ENCODE measurements at places on chromosomes 4 and X.

- no peak for DNase-seq
These were observed 216.2 kb upstream of the TECRL start for GRCh38 chr4:64625438-64625837.

DNA sequence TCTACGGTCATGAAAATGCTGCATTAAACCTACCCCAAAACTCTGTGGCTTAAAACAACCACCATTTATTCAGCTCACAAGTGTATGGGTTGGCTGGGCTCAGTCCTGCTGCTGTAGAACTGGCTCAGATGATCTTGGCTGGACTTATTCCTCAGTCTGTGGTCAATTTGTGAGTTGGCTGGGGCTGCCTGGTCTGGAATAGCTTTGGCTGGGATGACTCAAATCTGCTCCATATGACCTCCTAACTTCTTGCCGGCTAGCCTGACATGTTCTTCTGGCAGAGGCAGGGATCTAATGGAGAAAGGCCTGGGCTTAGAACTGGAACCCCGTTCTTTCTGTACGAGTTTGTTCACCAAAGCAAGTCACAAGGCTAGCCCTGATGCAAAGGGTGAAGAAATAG is 71.7 kb downstream of the CFAP299 start:
- DNase-seq = peak; percentile 64

DNA sequence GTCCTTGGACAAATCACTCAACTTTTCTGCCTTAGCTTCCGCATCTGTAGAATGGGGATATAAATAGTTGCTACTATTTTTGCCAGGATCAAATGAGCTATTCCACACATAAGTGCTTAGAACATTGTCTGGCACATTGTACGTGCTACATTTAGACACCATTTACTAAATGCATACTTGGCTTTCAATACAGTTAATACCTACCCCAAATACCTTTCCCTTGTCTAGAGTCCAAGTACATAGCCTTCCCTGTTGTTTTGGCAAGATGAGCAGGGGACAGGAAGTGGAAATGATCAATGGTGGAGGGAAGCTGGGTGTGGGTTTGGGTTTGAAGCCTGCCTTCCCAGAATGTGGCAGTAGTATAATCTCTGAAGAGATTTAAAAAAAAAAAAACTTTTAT is 82.0 kb downstream of the CHRDL1 start:
- no peak for DNase-seq

GRCh38 chr4:168998596-168998995 is 11.5 kb downstream of the CBR4 start:
- no peak for DNase-seq

GRCh38 chr4:188683571-188683970 is 544.3 kb downstream of the TRIML1 start:
- DNase-seq = no peak

DNA sequence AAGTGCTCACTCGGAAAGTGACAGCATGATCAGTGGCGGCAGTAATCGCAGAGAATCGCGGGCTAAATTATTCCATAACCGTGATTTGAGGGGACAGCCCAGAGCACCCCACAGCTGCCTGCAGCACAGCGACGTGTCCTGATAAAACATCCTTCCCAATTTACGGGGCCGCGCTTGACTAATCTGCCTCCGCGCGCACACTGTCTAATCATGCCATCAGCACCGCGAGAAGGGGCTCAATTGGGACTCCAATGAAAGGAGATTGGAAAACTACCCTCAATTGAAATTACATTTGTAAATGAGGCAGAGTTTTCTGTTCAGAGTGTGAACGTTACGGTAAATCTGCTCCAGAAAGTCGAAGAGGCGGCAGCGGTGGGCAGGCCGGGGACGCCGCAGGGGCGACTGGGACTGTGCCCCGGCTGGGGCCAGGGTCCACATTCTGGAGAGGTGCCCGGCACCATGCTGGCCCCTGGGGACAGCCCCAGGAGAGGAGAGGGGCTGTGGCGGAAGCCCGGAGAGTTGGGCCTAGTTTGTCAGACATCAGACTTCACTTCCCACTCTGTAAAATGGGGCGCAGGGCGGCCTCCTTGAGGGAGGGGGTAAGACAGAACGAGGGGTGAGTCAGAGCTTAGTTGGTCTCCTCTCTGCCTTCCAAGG is 107.7 kb downstream of the FAM53A start:
- DNase-seq = no peak

- DNase-seq = no peak
These were observed 3.7 kb downstream of the NKX3-2 start for GRCh38 chr4:13540446-13541175.

- no peak for DNase-seq
These were observed 28.9 kb downstream of the PDK3 start for GRCh38 chrX:24493740-24494581.

DNA sequence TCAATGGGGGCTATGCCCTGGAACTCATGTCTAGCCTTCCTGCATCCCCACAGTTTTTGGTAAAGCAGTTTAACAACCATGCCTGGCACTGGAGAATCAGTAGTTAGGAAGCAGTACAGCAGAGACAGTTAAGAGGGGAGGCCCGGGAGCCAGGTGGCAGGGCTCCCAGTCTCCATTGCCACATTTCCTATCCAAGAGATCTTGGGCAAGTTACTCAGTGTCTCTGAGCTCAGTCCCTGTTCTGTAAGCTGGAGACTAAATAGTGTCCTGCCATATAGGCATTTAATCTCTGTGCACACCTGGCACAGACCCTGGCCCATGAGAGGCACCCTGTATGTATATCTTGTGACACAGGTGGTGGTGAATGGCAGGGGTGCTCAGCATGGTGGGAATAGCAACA is 156.1 kb upstream of the EOLA2 start:
- no peak for DNase-seq

DNA sequence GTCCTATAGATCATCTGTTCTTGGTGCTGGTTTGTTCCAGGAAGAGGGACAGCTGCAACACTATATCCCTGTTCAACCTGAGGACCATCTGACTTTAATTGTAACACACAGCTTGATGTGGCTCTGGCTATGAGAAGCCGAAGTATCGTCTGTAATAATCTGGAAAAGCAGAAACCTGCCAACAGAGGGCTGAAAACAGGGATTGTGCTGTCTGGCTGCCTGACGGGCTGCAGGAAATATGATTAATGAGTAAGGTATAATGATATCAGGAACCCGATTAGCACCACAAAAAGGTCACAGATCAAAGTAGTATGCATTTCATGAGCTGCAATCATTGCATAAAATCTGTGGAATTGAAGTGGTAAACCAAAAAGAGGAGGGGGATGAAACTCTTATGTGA is 170.4 kb upstream of the MAB21L2 start:
- no peak for DNase-seq

Measured in amniotic epithelial cell (primary cell).